ENCODE measurements at places on chromosomes 7 and 10.

GRCh38 chr7:4208086-4208485 lies 474.0 kb upstream of the FOXK1 start:
- DNase-seq, result no peak

- no peak for DNase-seq
These were observed 3.1 kb upstream of the MRC1 start for GRCh38 chr10:17805921-17806577.

- DNase-seq, result no peak
These were observed 6.6 kb upstream of the NRF1 start for GRCh38 chr7:129604713-129605437.

DNA sequence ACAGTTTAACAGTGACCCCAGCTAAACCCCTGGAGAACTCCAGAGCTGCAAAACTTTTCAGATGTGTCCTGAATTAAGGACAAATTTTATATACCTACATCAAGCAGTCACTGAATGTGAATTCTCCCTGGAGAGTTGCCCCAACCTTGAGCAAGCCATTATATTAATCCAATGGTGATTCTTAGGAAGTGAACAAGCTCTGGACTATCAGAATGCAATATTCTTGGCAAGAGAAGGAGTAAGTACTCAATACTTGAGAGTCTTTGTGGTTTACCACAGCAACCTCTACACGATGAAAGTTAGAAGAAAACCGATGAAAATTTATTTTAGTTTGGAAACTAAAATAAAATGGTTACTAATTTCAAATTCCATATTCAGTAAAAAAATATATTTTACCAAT lies 19.3 kb upstream of the ZNF365 start:
- no peak for DNase-seq

DNA sequence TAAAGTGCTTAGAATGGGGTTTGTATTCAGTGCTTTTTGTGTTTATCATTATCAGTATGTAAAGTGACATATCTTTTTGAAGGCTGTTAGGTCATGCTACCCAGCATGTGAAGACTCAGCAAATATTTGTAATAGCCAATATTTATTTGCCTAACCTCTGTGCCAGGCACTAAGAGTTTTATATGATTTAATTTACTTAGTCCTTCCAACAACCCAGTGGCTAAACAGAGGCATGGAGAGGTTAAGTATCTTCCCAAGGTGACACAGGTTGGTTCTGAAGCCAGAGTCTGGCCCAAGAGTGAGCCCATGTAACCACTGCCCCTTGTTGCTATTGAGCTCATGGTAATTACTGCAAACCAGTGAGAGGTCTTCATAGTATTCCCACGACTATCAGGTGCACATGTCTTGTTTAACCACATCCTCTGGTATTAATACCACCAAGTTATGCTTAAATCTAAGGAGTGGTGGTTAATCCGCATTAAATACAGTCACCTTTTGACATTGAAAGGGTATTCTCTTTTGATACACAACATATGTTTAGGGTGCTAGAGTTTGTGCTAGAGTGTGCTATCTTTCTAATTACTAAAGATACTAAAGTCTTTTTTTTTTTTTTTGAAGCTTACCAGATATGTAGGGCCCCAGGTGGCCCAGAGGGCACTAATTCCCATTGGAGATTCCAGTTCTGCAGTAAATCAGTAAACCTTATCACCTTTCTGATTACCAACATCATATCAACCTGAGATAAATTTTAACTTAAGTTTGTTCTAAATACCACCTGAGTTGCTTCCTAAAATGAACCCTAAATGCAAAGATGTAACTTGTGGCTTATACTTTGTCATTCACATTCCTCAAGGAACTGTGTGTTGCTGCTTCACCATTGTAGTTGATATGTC lies 2.9 kb downstream of the ADD3 start:
- DNase-seq, result no peak

- no peak for DNase-seq
These were observed 21.6 kb upstream of the PURB start for GRCh38 chr7:44906965-44907364.

DNA sequence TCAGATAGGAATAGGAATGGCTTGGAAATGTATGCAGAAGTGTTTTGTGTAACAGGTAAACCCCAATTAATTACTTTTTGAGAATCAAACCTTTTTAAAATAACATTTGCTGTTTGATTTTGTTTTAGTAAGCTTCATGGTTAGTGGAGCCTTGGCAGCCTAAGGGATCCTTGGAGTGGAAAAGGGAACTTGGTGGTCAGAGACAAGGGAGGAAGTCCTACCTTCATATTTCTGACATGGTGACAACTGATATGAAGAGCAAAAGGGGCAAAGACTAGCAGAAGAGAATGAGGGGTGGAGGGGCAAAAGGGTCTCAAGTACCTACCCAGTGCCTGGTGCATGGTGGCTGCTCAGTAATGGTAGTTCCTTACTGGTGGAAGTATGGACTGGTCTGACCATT lies 32.3 kb downstream of the AHCYL2 start:
- DNase-seq, result no peak

DNA sequence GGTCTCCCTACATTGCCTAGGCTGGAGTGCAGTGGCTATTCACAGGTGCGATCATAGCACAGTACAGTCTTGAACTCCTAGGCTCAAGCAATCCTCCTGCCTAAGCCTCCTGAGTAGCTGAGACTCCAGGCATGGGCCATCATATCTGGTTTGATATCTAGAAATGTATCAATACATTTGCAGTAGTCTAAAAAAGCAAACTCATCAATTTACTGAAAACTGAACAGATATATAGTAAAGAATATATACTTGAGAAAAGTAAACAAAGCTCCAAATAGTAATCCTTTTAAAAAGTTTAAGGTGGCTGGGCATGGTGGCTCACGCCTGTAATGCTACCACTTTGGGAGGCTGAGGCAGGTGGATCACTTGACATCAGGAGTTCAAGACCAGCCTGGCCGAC lies 57.1 kb upstream of the KMT2C start:
- DNase-seq, result no peak

DNA sequence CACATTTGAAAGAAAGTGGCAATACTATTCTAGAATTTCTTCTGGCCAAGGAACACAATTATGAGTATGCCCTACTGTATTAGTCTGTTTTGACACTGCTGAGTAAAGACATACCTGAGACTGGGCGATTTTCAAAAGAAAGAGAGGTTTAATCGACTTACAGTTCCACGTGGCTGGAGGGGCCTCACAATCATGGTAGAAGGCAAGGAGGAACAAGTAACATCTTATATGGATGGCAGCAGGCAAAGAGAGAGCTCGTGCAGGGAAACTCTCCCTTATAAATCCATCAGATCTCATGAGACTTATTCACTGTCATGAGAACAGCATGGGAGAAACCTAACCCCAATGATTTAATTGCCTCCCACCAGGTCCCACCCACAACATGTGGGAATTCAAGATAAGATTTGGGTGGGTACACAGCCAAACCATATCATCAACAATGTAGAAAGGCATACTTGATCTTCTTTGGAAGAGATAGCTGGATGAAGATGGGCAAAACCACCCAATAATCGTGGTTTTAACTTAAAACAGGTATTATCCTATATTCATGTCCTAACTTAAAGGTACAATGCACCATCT lies 113.9 kb downstream of the ETV1 start:
- DNase-seq, result no peak

DNA sequence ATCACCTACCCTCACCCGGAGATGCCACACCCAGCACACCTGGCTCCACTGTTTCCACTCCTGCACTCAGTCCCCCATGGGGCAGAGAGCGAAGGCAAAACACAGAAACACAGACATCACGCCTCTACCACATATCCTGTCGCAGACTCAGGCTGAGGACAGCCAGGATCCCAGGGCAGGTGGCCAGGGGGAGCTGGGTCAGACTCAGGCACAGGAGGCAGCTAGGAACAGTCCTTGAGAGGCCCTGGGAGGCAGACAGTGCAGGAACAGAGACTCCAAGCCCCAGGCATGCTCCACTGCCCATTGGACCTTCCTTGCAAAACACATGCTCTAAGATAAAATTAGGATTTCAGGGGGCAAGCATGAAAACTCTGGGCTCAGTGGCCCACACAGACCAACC lies 154.4 kb upstream of the C7orf33 start:
- DNase-seq, result no peak

DNA sequence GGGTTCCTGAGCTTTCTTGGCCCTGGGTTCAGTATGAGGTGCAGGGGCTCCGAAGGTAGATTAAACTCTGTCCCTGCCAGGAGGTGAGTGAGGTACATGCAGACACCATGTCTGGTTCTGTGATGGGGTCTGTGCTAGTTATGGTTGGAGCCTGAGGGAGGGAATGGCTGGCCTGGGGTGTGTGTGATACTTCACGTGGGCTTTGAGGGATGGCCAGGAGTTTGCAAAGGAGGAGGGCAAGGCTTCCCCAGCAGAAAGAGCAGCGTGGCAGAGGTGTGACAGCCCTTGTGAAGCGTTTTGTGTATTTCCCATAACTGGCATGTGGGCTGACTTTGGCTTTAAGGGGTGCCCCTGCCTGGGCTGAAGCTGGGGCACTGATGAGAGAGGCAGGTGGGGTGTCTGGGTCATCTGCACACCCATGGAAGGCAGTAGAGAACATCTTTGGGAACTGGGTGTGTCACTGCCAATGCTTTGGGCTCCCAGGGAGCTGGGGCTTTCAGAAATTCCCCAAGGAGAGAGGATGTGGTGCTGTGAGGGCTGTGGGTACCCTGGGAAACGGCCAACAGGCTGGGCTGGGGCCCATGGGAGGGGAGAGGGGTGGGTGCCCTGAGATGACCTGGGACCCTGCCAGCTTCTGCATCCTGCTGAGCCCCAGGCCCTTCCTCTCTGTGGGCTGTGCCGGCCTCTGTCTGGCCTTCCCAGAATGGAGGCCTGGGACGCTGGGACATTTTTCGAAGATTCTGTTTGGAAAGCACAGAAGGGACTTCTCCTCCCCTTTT lies 4.6 kb downstream of the PALD1 start:
- no peak for DNase-seq

DNA sequence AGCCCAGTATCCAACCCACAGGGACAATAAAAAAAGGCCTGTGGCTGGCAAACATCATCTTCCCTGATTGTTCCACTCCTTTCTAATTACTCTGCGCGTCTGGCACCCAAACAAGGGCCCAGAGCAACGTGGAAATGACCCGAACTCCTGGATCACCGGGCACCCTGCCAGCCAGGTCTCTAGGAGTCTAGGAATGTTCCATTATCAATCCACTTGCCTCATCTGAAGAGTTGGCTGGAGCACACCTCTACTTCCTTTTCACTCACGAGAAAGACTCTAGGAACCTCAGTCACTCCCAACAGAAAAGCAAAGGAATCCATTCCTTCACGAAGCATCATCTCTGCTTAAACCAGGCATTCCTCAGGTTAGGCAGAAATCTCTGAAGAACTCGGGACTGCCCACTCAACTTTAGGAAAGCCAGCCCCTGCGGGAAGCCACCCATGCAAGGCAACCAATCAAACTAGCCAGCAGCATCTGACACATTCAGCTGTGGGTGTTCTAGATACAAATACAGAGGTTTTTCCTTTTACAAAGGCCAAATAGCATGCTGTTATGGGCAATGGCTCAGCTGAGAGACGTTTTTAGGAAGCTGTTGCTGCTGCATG lies 37.7 kb downstream of the ATXN7L1 start:
- no peak for DNase-seq

GRCh38 chr7:41170466-41170865 lies 532.4 kb downstream of the INHBA start:
- DNase-seq, result no peak

- no peak for DNase-seq
These were observed 17.0 kb upstream of the GIMAP2 start for GRCh38 chr7:150668472-150668911.

DNA sequence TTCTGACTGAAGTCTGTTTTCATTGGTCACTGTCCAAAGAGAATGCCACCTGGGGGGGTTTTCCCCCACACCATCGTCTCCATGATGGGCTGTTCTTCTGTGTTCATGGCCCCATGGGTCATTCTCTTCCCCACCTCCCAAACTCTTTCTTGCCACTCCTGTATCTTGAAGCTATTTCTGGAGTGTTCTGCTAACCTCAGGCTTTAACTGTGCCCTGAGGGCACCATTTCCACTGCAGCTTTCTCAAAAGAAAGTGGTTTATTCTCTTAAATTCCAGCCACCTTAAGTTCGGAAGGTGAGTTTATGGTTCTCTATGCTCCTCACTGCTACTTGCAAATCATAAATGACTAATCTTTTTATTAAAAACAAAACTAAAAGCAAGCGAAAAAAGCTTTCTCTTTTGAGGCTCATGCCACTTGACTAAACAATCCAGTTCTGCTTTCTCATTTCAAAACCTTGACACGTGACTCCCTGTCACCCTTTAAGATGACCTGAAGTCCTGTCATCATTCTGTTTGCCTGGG lies 7.4 kb upstream of the APBB1IP start:
- DNase-seq, result no peak

- no peak for DNase-seq
These were observed 112.6 kb downstream of the PTPRZ1 start for GRCh38 chr7:121985476-121986030.

- no peak for DNase-seq
These were observed 9.4 kb downstream of the ACSL5 start for GRCh38 chr10:112383325-112383724.

- DNase-seq, result no peak
These were observed 597 bp downstream of the APBB1IP start for GRCh38 chr10:26438534-26439341.

DNA sequence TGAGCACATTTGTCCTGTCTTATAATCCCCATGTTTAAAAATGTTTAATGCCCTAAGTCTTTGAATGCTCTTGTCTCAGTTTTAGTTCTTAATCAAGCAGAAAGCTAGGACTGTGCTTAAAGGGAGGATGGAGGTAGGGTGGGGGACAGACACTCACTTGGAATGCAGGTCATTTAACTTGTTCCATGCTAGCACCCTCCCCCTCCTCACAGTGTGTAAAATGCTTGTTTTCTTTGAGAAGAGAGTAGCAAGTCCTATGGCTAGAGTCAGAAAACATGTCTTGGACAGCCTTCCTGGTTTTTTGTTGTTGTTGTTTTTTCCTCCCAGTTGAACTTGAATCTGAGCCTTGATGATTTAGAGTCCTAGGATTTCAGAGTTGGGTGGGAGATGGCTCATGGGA lies 114.2 kb downstream of the PLPP4 start:
- no peak for DNase-seq

GRCh38 chr10:76558586-76558985 lies 1079.0 kb downstream of the KCNMA1 start:
- no peak for DNase-seq

DNA sequence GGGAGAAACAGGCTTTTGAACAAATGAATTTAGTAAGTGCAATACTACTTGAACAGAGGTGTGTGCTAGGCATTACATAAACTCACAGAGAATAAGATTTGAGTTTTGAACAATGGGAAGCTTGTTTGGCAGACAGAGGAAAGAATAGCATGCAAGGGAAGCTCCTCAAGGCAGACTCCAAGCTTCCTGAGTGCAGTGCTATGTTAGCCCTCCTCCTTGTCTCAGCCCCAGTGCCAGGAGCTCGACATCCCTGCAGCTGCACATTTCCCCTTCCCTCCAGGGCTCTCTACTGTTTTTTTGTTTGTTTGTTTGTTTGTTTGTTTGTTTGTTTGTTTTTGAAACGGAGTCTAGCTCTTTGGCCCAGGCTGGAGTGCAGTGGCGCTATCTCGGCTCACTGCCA lies 237.5 kb downstream of the IPMK start:
- no peak for DNase-seq
